ENCODE measurements at places on chromosomes 4 and X.

DNA sequence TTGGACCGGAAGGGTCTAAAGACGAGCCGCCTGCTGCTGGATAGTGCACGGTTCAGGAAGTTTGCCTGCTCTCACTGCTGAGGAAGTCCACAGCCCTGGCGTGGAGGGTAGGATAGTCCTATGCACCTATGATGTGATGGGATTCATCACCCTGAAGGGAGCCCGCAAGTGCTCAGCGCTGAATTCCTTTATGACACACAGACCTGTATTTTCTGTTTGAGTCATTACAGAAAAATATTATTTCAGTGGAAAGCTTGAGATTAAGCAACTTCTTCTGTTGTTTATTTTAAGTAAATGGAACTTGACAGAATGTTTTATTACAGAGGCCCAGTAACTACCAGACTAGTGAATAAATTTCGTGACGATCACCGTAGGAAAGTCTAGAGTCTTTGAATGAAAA is 123.2 kb downstream of the TRIML1 start:
- DNase-seq: no peak

DNA sequence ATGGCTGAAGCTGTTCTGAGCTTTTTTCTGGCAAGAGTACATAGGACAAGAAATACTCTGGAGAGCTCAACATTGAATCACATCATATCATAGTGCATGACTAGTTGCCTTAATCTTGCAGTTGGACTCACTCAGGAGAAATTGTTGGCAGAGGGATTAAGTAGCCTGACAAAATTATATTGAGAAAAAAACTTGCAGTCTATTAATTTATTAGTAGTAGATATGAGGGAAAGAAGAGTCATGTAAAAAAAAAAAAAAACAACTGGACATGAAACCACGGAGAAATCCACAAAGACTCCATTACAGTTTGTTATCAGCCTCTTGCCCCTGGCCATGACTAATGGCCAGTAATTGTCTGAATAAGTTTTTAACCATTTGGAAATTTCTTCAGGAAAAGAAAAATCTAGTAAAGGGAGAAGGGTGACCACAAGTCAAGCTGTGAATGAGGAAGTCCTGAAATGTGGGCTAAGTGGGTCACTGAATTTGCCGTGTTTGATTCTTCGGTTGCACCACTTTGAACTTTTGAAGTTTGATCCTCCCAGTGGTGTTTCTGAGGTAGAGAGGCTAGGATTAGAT is 45.6 kb downstream of the FHL1 start:
- no peak for DNase-seq

DNA sequence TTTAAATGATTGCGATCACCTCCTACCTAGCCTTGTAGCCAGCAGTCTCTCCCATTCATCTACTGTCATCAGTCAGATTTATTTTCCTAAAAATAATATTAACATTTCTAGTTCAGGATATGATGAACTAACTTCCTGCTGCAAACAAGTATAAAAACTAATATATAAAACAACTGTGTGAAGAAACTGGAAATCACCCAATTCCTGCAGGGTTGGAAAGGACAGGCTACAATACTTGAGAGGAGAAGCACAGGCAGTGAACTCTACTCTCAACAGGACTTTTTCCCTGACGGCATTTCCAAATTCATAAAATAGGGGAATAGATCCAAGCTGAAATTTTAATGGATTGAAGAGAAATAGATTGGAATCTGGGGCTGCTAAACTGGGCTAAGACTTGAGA is 14.2 kb upstream of the BBS12 start:
- no peak for DNase-seq

GRCh38 chr4:60389633-60390032 is 810.5 kb upstream of the ADGRL3 start:
- DNase-seq: no peak

- DNase-seq: no peak
Observed at GRCh38 chrX:16825264-16826035, 39.2 kb downstream of the TXLNG start.

- DNase-seq: no peak
Observed at GRCh38 chr4:169131556-169132208, 121.6 kb upstream of the CBR4 start.

GRCh38 chrX:103613362-103613890 is 5.7 kb downstream of the TCEAL3 start:
- no peak for DNase-seq

DNA sequence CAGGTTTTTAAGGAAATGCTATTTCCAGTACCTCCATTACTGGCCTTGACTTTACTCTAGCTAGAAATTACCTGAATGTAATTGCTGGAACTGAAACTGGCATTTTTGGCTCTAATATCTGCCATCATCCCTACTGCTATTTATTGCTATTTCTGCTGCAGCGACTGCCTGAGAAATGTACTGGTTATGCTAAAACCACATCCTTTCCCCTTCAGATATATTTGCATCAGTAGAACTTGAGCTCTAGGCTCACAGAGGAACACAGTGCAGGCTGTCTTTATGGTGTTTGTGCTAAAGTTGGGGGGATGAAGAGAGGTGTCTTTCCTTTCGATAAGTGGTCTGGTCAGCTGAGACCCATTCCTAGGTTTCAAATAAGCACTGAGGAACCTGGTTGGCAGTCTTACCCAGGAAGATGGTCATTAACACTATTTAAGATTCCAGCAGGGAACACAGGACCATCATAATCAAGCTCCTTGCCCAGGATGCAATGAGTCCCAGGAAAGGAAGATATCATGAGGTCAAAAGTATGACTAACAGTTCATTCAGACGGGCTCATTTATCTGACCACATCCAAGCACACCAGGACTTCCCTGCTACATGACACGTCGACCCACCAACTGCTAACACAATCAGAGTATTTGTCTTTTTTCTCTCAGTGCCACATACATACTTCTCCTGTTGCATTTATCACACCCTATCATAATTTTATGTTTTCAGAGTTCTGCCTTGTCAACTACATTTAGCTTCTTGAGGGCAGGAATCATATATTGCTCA is 137.4 kb downstream of the GABRA3 start:
- DNase-seq: no peak

DNA sequence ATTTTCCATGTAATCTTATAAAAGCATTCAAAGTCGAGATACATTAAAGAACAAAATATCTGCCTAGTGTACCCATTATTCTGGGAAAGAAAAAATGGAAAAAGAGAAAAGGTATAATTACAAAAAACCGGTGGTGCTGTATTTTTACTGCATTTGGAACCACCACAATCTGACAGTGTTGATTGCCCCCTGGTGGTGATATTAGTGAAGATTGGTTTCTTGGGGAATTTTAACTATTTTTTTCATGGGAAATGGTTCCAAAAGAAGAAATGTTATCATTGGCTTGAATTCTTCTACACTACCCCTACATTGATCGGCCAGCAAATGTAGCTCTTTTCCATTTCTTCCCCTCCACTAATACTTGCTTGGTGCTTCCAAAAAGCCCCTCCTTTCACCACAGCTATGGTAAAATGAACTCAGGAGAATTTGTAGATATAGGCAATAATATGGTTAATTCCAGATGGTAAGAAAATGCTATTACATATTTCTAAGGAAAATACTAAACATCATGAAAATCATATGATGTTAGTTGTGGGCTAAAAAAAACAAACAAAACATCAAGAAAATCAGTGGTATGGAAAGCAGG is 50.0 kb downstream of the COX18 start:
- DNase-seq: no peak

DNA sequence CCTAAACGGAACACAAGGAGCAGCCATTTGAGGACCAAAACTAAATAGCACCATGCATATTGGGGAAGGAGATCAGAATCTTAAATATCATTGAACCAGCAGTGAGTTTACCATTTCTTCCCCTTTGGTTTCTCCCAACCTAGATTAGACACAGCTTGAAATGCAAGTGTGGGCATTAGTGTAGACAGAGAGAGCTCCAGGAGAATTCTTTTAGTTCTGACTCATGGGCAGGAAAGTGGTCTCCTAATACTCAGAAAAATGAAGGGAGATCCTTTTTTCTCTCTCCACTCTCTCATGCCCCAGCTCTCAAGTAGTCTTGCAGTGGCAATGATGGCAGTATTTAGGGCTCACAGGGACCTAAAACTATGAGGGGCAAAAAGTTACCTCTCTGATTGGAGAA is 567.9 kb downstream of the INPP4B start:
- DNase-seq: no peak

DNA sequence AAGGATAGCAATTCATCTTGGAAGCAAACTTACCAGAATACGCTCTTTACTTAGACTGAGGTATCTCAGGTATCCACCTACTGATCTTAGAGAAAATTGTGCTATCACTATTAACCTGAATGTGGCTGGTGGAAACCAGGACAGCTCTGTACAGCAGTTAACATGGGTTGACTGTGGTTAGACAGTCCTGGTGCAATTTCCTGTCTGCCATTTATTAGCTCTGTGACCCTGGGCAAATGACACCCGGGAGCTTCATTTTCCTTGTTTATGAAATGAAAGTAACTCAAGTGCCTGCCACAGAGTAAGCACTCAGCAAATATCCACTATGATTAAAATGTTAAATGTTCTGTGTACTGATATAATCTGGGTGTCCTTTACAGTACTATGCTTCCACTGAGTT is 60.0 kb downstream of the SMC1A start:
- DNase-seq: no peak

GRCh38 chrX:120408168-120408567 is 46.3 kb downstream of the ATP1B4 start:
- DNase-seq: no peak

DNA sequence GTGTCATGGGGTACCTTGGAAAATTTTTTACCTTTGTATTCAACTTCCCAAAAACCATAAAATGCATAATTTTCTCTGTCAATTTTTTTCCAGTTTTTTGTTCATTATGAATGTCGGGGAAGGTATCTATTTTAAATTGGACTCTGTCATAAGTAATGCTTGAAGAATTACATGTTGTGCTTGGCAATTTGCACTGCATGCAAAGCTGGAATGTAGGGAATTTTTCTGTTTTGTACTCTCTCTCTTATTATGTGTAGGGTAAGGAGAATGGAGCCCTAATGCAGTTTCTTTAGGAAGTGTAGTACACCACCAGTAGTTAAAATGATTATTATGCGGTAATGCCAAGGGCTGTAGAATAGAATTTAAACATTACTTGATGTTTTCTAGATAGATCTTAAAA is 137.7 kb upstream of the LIMCH1 start:
- DNase-seq: no peak

GRCh38 chr4:8580321-8581093 is at the start of gene GPR78:
TSS of gene GPR78 (plus strand) at chr4:8580392. CDS start at chr4:8580983, 591 bp downstream.
- peak; percentile 63 for DNase-seq

DNA sequence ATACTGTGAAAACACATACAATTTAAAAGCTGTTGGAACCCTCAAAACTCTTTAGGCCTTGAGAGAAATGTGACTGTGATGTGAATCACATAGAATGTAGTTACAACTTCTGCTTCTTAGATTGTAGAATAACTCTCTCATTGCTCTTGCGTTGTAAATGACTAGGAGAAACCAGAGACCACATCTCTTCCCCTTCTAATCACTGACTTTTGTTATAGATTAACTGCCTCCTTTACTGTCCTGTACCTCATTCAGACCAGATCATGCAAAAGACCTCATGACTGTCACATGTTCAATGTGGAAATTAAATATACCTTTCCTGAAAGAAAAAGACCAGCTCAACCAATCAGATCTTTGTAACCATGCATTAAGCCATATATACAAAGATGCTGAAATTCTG is 43.2 kb upstream of the NEIL3 start:
- DNase-seq: no peak

DNA sequence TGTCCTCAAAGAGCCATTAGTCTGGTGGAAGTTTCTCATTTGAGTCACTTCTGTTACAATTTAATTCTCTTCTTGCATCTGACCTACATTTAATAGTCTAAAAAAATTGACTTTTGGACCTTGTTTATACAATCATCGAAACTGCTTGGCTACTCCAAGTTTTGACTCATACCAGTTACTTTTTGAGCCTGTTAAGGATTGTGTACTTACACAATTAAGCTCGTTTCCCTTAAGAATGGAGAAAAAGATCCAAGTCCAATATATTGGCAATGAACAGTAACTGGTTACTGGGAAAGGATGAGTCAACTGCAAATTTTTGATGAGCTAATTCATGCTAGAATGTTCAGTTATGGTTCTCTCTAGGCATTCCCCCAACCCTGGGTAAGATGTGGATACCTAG is 58.2 kb downstream of the DCX start:
- no peak for DNase-seq

All from glutamatergic neuron (in vitro differentiated cells).